Right forelimb (tissue), 1 donor: ENCODE measurements at places on chromosomes 1 and 21.

DNA sequence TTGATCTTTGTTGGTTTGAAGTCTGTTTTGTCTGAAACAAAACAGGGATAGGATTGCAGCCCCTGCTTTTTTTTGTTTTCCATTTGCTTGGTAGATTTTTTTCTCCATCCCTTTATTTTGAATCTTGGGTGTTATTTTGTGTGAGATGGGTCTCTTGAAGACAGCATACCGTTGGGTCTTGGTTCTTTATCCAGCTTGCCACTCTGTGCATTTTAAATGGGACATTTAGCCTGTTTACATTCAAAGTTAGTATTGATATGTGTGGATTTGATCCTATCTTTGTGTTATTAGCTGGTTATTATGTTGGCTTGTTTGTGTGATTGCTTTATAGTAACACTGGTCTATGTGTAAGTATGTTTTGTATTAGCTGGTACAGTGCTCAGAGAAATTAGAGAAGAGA is 40.9 kb downstream of the GIPC2 start:
- no peak for DNase-seq

- no peak for DNase-seq
These were observed 18.1 kb downstream of the VASH2 start for GRCh38 chr1:212968368-212968863.

DNA sequence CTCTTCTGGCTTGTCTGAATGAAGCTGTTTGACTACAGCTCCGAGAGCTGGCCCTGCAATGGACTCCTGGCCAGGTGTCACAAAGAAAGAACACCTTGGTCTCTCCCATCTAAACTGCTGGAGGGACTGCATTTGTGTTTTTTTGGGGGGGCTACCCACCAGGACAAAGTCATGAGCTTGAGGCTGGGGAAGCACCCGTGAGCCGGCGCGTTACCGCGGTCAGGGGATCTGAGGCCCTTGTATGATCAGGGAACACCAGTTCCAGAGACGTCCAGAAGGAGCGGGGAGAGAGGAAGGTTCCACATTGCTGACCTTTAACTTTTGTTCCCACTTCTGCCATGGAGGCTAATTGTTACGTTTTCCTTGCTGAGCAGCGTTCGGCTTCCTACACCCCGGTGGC is 84.5 kb upstream of the C1orf174 start:
- DNase-seq = no peak

DNA sequence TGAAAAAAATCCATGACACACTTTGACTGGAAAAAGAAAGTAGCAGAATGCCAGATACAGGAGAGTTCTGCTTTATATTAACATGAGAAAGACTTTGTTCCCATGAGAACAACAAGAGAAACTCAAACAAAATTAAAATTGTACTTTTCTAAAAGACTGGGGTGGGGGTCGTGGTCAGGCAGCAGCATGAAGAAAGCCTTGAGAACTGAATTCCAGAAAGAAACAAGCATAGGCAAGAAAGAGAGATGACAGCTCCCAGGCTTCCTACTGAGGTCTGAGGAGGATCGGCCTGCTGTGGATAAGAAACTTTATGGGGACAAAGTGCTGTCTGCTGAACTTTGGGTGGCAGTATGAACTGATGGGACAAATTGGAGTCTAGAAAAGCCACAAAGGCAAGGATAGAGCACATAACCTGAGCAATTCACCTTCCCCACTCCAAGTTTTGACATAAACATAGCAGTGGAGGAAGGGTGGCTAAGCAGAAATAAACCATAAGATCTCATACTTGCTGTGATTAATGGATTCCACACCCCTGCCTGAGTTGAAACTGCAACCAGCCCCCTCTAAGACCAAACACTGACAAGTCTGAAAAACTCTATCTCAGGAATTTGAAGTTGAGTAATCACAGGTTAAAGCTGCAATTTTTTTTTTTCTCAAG is 43.7 kb downstream of the COL6A1 start:
- DNase-seq = no peak

GRCh38 chr1:81848880-81849682 is 48.3 kb downstream of the ADGRL2 start:
- no peak for DNase-seq

DNA sequence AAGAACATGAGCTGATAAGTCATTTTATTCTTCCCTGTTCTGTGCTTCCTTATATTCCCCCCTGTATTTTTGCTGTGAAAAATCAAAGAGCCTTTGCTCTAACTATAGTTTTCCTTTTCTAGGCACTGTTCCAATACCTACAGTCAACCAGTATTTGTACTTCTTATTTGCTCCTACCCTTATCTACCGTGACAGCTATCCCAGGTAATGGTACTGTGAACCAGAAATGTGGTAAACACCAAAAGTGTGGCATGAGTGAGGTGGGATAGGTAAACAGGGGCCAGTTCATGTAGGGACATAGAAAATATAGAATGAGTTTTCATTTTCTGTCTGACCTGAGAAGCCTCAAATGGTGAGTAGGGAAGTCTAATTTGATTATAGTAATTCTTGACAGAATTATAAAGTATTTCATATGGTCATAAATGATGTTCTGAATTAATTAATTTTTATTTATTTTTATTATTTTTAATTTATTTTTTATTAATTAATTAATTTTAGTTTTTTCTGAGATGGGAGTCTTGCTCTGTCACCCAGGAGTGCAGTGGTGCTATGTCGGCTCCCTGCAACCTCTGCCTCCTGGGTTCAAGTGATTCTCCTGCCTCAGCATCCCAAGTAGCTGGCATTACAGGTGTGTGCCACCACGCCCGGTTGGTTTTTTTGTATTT is 22.9 kb upstream of the AXDND1 start:
- DNase-seq = no peak

- no peak for DNase-seq
These were observed 29.7 kb downstream of the DDR2 start for GRCh38 chr1:162662013-162662412.

GRCh38 chr1:226981386-226981817 is 41.3 kb downstream of the COQ8A start:
- DNase-seq = no peak

DNA sequence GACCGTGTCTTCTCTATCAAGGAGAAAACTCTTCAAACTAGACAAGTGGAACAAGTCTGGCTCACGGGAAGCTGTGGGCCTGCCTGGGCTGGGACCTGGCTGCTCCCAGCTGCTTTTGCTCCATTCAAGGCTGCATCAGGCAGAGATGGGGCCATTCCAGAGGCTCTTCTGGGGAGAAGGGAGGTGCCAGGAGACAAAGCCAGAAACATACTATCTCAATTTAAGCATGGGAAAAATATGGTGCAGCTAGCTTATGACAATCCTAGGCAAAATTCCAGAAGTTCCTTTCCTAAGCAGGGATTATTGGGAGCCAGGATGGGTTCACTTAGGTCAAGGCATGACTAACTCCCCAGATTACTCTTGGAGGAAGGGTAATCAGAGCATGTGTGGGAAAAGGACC is 90.8 kb upstream of the SLC2A1 start:
- no peak for DNase-seq
